Activated CD8-positive, alpha-beta memory T cell treated with anti-CD3 and anti-CD28 coated beads, Interleukin-2, amount 10 ng/mL, durations not matched to agents 7 days and 5 days (primary cell): ENCODE measurements at places on chromosomes 4 and X. TPM values are rescaled to one million over a fixed set of nuclear protein-coding genes. Genes with fewer than 3 reads are reported as not detected.

The PQBP1 gene
- 65.1 TPM for total RNA-seq

The PIGA gene
- 25.0 TPM for total RNA-seq

The VCX gene
- total RNA-seq, result not detected

The CT47B1 gene
- not detected for total RNA-seq

The CTAG1A gene
- not detected for total RNA-seq

The ATP8A1 gene
- total RNA-seq, result 31.3 TPM

The EREG gene
- total RNA-seq, result not detected

The HMGN5 gene
- total RNA-seq, result 2.8 TPM

The STPG2 gene
- total RNA-seq, result not detected

The SSX2B gene
- not detected for total RNA-seq

The PLAC8 gene
- total RNA-seq, result 44.2 TPM

The CAPN6 gene
- total RNA-seq, result not detected

The GNRHR gene
- not detected for total RNA-seq

The ITIH6 gene
- not detected for total RNA-seq

The SLIT2 gene
- total RNA-seq, result not detected

The TRPC3 gene
- total RNA-seq, result 0.84 TPM

The DYNLT3 gene
- 12.7 TPM for total RNA-seq

The XK gene
- 0.09 TPM for total RNA-seq

The PRDM8 gene
- total RNA-seq, result 32.5 TPM

The TIMP1 gene
- 23.5 TPM for total RNA-seq

The CLDN22 gene
- total RNA-seq, result not detected

The ARHGAP24 gene
- not detected for total RNA-seq

The MAGED4B gene
- total RNA-seq, result 0.98 TPM

The RBM46 gene
- not detected for total RNA-seq

The AWAT2 gene
- total RNA-seq, result not detected

The TBX22 gene
- total RNA-seq, result not detected

The SULT1E1 gene
- not detected for total RNA-seq

The VCX3A gene
- not detected for total RNA-seq

The KLF8 gene
- total RNA-seq, result 3.4 TPM
